ENCODE measurements at places on chromosomes 3 and 15. TPM values are rescaled to one million over a fixed set of nuclear protein-coding genes. Genes with fewer than 3 reads are reported as not detected.

GOLGA8H gene
- not detected for polyA plus RNA-seq

ZXDC gene
- 24.6 TPM for polyA plus RNA-seq

SERINC4 gene
- 2.2 TPM for polyA plus RNA-seq

FAM81A gene
- not detected for polyA plus RNA-seq

CASR gene
- not detected for polyA plus RNA-seq

CPNE4 gene
- not detected for polyA plus RNA-seq

RPUSD3 gene
- polyA plus RNA-seq = 51.8 TPM

XYLB gene
- polyA plus RNA-seq = 0.15 TPM

PLXNA1 gene
- 1.0 TPM for polyA plus RNA-seq

CBLB gene
- polyA plus RNA-seq = 67.7 TPM

SNTN gene
- polyA plus RNA-seq = not detected

GNAT1 gene
- polyA plus RNA-seq = not detected

Data from CD8-positive, alpha-beta memory T cell (primary cell).